Endothelial cell of umbilical vein (primary cell): ENCODE measurements at places on chromosomes 4 and X. TPM values are rescaled to one million over a fixed set of nuclear protein-coding genes. Genes with fewer than 3 reads are reported as not detected.

- no peak overlapping the region for H3K27ac ChIP-seq
- no peak overlapping the region for H3K4me3 ChIP-seq
- H3K4me1 ChIP-seq = no peaks in the 10 kb centered on the region
- H3K27me3 ChIP-seq = no peaks in the 10 kb centered on the region
- no peaks in the 10 kb centered on the region for H3K36me3 ChIP-seq
- no peak for DNase-seq
These were observed 98.9 kb downstream of the SPRY1 start for GRCh38 chr4:123495530-123495929.

DNA sequence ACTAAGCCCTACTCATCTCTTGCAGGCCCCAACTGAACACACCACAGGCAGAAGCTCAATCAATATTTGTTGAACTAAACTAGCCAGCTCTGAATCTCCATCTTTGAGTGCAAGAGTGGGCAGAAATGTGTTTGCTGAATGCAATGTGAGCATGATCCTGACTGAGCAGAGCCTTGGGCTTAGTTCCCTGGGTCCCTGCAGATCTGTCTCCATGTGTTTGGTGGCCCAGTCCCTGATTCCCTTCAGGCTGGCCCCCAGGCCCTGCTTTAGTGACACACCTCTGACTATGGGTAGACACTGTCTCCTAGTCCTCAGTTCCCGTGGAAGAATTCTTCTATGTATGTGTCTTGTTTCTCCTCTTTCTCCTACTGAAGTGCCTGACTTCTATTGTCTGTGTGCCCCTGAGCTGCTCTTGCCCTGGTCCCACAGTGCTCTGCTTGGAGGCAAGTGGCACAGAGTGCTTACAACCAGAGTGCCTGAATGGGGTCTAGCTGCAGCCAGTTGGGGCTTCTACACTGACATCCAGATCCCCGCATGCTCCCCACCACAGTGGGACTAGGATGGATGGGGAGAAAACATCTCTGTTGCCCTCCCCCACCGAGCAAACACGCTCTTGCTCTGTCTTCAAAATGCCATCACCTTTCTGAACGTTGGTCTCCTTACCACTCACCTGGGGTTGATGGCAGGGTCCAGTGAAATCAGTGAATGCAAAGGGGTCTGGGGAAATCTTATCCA, 9.3 kb downstream of the PJA1 start:
- no peaks in the 10 kb centered on the region for H3K36me3 ChIP-seq
- no peak overlapping the region for H3K4me3 ChIP-seq
- no peak overlapping the region for H3K27ac ChIP-seq

TXK gene
- 0.58 and 0.97 TPM in 2 replicates for total RNA-seq

DNA sequence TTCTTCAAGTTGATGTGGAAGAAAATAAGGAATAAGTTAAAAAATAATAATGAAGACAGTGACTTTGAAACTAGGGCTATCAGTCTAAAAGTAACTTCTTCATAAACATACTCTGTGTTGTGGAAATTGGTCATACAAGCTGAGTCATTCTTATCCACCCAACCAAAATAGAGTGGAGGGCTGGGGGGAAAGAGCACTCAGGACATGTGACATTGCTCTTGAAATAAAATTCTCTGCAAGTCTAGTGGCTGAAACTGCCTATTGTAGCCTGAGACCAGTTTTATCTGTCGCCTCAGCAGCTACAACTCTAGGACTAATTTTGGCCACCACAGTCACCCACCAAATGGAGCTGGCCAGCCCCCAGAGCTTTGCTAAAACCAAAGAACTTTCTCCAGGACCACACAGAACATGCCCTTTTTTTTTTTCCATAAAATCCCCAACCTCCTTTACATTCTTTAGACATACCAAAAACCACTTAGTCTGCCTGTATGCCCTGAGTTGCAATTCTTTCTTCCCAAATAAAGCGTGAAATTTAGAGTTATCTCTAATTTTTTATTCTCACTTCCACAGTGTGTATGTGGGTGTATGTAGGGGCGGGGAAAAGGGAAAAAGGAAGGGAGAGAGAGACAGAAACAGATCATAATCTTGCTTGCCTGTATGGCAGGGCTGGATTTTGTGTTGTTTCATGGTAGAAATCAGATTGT, 23.0 kb upstream of the SLC25A4 start:
- no peak for DNase-seq
- H3K27me3 ChIP-seq = peaks cover under 1% of the 10 kb centered on the region
- no peaks in the 10 kb centered on the region for H3K4me1 ChIP-seq
- H3K36me3 ChIP-seq = no peaks in the 10 kb centered on the region

AGA gene
- total RNA-seq = 16.7 and 16.9 TPM in 2 replicates

GRCh38 chrX:5233830-5234229, 994.8 kb downstream of the NLGN4X start:
- H3K4me3 ChIP-seq = no peak overlapping the region
- no peak overlapping the region for H3K27ac ChIP-seq

RNF175 gene
- total RNA-seq = not detected in 2 replicates

- no peak overlapping the region for H3K4me3 ChIP-seq
- H3K4me1 ChIP-seq = peaks cover 2% of the 10 kb centered on the region
- no peaks in the 10 kb centered on the region for H3K36me3 ChIP-seq
- peak; percentile 58 for DNase-seq
- H3K27me3 ChIP-seq = peaks cover 3% of the 10 kb centered on the region
- no peak overlapping the region for H3K27ac ChIP-seq
These were observed 92.0 kb upstream of the TNIP3 start for GRCh38 chr4:121255986-121256750.

DNA sequence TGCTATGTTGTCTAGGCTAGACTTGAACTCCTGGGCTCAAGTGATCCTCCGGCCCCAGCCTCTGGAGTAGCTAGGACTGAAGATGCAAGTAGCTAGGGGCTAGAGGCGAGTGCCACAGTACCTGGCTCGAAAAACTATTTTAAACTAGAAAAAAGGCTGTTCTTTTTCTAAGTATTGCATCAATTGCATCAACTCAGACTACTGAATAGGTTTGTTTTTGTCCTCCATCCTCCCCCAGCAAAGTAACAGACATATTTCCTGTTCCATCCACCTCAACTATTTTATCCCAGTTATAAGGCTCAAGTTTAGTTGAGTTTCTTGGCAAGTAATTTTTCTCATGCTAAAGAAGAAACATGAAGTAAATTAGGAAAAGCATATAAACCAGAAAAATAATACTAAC, 4.1 kb downstream of the SH3RF1 start:
- no peaks in the 10 kb centered on the region for H3K27me3 ChIP-seq
- peaks cover 5% of the 10 kb centered on the region for H3K36me3 ChIP-seq
- H3K4me3 ChIP-seq = no peak overlapping the region
- peaks cover 44% of the 10 kb centered on the region for H3K4me1 ChIP-seq
- no peak for DNase-seq
- no peak overlapping the region for H3K27ac ChIP-seq

DNA sequence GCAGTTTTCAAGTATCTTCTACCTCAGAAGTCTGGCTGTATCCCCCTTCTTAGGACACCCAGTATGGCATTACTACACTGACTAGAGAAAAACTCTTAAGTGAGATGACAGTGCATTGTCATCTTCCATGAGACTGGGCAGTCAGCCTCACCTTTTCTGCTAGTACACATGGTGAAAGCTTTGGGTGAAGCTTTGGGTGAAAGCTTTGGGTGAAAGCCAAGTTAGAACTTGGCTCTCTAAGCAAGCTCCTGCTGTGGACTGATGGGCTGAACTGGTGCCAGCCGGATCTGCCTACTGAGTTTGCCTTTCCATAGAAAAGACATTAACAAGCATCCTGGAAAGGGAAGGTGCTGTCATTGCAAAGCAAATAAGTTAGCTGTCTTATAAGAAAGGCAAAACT, 8.8 kb downstream of the EPHA5 start:
- DNase-seq = no peak
- H3K27ac ChIP-seq = no peak overlapping the region
- no peak overlapping the region for H3K4me3 ChIP-seq

DNA sequence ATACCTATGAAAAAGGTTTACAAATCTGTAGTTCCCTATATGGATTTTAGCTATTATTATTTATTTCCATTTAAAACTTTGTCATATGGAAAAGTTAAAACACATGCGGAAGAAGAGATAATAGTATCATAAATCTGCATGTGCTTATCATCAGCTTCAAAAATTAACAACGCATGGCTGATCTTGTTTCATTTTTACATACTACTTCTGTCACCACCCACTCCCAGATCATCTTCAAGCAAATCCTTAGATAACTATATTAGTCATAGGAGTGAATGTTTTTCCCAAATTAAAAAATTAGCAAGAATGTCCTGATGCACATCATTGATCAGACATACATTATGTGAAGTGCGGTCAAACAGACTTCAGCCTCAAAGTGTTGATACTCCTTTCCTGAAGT, 24.6 kb upstream of the MOB1B start:
- H3K36me3 ChIP-seq = no peaks in the 10 kb centered on the region
- no peaks in the 10 kb centered on the region for H3K4me1 ChIP-seq
- no peak overlapping the region for H3K4me3 ChIP-seq
- no peak for DNase-seq

GRCh38 chr4:142427456-142427855, 418.6 kb downstream of the INPP4B start:
- H3K36me3 ChIP-seq = no peaks in the 10 kb centered on the region
- H3K27me3 ChIP-seq = no peaks in the 10 kb centered on the region
- no peak for DNase-seq
- H3K4me1 ChIP-seq = no peaks in the 10 kb centered on the region
- no peak overlapping the region for H3K27ac ChIP-seq

DNA sequence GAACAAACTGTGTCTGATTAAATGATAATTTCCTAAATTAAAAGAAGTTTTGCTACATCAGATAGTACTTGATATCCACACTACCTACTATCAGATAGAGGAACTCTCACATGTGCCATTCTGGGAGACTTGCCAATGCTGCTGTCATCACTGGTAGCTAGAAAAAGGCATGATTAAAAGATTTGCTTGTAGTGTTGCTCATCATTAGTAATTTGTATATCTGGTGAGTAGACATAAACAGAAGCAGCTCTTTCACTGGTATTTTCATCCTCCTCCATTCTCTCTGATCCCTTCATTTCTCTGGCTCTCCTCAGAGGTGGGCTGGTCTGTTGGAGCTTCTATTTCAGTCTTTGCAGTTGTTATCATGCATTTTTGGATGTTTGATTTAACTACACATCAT, 56.0 kb downstream of the SPRY1 start:
- H3K27ac ChIP-seq = no peak overlapping the region
- no peaks in the 10 kb centered on the region for H3K36me3 ChIP-seq
- DNase-seq = peak; percentile 59

CLTRN gene
- not detected in 2 replicates for total RNA-seq

DNA sequence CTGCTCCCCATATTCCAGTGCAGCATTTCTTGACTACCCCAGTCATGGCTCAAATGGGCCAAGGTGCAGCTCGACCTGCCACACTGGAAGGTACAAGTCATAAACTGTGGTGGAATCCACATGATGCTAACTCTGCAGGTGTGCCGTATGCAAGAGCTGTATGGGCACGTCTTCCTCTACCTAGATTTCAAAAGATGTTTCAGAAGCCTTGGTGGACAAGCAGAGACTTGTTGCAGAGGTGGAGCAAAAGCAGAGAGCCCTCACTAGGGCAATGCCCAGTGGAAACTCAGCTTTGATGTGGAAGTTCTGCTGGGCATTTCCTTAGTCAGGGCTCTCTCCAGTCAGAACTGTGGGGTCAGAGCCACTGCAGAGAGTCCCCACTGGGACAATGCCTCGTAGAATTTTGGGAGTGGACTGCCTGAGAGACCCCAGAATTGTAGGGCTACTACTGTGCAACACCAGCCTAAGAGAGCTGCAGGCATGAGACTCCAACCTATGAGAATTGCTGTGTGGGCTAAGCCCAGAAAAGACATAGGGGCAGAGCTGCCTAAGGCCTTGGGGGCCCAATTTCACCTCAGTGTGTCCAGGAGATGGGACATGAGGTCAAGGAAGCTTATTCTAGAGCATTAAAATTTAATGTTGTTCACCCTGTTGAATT, 65.7 kb downstream of the BEX3 start:
- peak overlapping the region; percentile 40 for H3K27ac ChIP-seq
- no peaks in the 10 kb centered on the region for H3K27me3 ChIP-seq
- H3K4me3 ChIP-seq = no peak overlapping the region
- peaks cover 12% of the 10 kb centered on the region for H3K4me1 ChIP-seq

HPGD gene
- total RNA-seq = not detected in 2 replicates

TRAM1L1 gene
- total RNA-seq = 0.88 and 1.1 TPM in 2 replicates

DNA sequence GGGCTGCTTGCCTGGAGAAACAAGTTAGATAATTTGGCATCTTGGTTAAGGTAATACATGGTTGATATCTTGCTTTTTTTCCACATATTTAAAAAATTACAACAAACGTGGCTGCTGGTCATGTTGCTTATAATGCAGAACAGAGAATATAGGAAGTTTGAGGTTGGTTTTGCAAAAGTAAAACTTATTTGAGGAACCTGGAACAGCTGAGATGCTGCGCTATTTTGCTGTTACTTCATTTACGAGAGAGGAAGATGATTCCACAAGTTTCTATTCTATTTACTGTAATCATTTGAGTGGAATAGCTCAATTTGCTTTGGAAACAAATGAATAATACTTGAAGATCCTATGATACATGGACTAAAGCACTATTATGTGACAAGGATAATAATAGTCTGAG, 118.9 kb downstream of the TMA16 start:
- no peak overlapping the region for H3K27ac ChIP-seq
- no peaks in the 10 kb centered on the region for H3K27me3 ChIP-seq
- no peak for DNase-seq
- no peak overlapping the region for H3K4me3 ChIP-seq
- H3K36me3 ChIP-seq = no peaks in the 10 kb centered on the region
- no peaks in the 10 kb centered on the region for H3K4me1 ChIP-seq

XAGE2 gene
- total RNA-seq = not detected in 2 replicates
